ENCODE measurements at places on chromosomes 2 and 18. TPM values are rescaled to one million over a fixed set of nuclear protein-coding genes. Genes with fewer than 3 reads are reported as not detected.

FBXO48 gene
- polyA plus RNA-seq: 2.5 TPM

CYP27C1 gene
- 7.2 TPM for polyA plus RNA-seq

CAMKMT gene
- 10.8 TPM for polyA plus RNA-seq

PLA2R1 gene
- 72.6 TPM for polyA plus RNA-seq

DNA sequence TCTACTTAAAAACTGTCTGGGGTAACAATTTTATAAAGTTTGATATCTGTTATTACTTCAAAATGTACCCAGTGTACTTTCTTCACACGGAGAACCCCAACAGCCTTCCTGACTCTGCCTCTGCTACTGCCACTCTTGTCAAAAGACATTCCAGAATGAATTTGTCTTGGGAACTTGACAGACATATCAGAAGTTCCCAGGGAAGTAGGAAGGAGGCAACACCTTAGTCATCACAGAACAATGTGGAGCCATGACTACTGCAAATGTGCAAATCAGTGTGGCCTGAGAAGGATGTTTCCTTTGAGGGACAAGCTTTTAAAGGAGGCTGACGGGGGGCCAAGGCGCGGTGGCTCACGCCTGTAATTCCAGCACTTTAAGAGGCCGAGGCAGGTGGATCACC is 133.8 kb upstream of the RNF152 start:
- DNase-seq: no peak

GRCh38 chr2:142724713-142725349 is 152.6 kb upstream of the KYNU start:
- DNase-seq: no peak

DNA sequence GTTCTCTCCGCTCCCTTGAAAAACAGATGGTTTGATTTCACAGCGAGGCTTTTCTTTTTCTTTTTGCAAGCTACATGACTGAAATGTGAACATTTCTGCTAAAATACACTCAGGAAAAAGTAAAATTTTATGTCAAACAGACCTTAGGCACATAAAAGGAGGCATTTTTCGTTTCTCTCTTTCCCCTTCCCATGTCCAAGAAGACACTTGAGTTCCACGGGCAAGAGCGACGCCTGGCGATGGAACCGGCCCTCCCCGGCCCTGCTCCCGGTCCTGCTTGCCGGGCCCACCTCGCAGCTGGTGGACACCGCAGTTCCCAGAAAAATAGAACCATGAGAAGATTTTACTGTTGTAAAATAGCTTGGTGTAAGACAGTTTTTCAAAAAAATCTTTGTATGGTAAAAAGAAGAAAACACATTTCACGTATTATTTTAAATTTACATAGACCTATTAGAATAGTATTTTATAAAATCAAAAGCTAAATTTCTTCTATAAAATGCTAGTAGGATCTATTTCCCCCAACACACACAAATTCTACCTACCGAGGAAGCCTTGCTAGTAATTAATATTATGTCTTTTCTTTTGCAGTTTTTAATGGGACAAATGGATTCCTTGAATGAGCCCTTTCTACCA is 2.3 kb upstream of the ALKAL2 start:
- DNase-seq: no peak

DNA sequence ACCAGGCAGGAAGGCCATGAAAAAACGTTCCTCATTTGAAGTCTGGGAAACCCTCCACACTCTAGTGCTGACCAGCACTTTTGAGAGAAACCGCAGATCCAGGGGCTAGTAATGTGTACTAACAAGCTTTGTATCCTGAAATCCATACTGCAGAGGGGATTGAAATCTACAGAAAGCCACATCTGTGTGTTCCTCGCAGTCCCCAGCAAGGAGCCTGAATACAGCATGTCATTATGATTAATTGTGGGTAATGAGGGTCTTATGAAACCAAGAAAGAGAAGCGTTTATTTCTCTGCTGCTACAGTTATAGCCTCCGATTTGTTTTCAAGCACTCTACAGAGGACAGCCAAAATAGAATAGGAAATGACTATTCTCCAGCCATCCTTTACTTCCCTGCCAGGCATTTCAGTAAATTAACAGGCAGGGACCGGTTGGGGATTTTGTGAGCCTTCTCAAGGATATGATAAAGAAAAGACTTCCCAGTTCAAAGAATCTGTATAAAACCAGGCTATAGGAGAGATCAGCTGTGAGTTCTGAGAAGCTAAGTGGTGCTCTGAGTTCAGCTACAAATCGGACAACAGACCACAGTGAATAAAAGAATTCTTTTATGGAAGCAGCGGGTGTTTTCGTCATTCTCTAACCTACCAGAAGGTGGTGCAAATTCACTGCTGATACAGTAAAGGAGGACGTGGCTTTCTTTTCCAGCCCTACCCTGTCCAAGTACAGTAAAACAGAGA is 133.4 kb downstream of the INSIG2 start:
- peak; percentile 63 for DNase-seq

GRCh38 chr2:217934321-217935131 is 68.3 kb downstream of the TNS1 start:
- DNase-seq: no peak

DNA sequence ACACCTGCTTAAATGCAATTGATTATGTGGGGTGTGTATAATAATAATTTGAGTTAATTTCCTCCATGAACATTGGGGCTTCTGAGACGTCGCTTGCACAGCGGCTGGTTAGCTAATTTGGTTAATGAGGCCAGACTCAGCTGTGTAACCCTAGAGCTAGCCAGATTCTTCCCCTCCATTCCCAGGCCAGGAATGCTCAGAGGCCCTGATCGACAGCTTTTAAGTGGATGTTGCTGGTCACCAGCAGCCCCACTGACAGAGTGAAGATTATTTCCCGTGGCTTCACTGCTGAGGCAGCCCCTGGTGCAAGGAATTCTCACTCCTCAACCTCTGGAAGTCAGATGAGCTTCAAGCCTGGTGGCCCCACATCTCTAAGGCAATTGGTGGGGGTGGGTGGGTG is 12.4 kb upstream of the EPAS1 start:
- DNase-seq: no peak

GRCh38 chr2:238644095-238645081 is 203.5 kb upstream of the TWIST2 start:
- no peak for DNase-seq
